ENCODE measurements at places on chromosomes 1 and 21. TPM values are rescaled to one million over a fixed set of nuclear protein-coding genes. Genes with fewer than 3 reads are reported as not detected.

NPHS2 gene
- total RNA-seq: not detected

CR1 gene
- not detected for total RNA-seq

FCRL2 gene
- not detected for total RNA-seq

KCND3 gene
- total RNA-seq: 0.03 TPM

TENT5C gene
- total RNA-seq: not detected

SMAP2 gene
- total RNA-seq: 15.8 TPM

GRIK3 gene
- not detected for total RNA-seq

LRRC53 gene
- total RNA-seq: 0.11 TPM

OR2AK2 gene
- total RNA-seq: not detected

PGLYRP4 gene
- not detected for total RNA-seq

WNT9A gene
- 6.5 TPM for total RNA-seq

FAM43B gene
- 0.08 TPM for total RNA-seq
